ENCODE measurements at places on chromosomes 16 and 17.

- no peak for DNase-seq
Measured at GRCh38 chr17:15928286-15928785, 16.6 kb upstream of the ADORA2B start.

GRCh38 chr16:57167953-57168352, 17.9 kb downstream of the PSME3IP1 start:
- DNase-seq = no peak

DNA sequence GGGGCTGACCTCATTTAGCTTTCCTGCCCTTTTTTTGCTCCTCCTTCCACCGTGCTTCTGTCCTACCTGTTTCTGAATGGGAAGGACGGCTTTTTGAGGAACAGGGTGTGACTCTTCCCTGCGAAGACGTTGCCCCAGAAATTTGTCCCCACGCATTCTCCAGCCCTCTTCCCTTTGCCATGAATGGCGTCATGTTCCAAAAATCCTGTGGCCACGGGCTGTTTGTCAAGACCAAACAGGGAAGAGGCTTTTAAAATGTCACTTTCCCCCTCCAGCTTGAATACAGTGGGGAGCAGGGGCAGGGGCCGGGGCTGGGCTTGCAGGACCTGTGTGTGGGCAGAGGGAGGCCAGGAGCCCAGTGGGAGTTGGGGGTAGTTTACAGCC, 13.9 kb downstream of the MPRIP start:
- no peak for DNase-seq

- DNase-seq = no peak
Measured at GRCh38 chr16:50737420-50737959, 4.4 kb upstream of the CYLD start.

DNA sequence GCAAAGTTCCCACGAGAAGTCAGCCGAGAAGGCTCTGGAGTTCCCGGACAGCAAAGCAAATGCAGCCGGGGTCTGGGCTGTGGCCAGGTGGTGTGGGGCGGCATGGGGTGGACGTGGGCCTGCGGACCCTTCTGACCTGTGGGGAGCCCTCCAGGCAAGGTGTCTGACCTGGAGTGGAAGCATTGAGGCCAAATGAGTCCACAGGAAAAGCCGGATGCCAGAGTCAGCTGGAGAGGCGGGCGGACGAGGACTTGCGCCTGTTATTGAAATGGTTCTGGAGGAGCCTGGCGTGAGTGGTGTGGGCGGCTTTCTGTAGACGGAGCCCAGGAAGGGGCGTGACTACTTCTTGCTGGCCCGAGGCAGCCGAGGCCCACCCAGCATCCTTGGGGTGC, 50.5 kb upstream of the ZNF750 start:
- DNase-seq = no peak

DNA sequence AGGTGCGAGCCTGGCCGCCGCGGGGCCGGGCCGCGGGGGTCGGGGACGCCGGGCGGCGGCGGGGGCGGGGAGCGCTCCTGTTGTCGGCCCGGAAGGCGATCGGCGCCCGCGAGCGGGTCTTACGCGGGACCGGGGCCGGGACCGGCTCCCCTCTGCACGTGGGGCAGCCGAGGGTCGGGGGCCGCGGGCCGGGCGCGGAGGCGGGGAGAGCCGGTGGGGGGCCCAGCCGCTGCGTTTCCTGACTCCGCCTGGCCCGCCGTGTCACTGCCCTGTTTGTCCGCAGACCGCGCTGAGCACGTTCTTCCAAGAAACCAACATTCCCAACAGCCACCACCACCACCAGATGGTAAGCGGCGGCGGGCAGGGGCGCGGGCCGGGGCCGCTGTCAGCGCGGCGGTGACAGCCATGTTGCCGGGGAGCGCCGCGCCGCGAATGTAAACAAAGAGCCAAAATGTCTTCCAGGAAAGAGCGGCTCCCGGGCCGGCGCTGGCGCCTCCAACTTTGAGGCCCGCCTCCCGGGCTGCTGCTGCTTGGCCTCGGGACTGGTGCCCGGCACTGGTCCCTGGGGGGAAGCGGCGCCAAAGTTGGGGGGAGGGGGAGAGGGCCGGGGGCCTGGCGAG, 586 bp downstream of the UBALD2 start:
- no peak for DNase-seq

DNA sequence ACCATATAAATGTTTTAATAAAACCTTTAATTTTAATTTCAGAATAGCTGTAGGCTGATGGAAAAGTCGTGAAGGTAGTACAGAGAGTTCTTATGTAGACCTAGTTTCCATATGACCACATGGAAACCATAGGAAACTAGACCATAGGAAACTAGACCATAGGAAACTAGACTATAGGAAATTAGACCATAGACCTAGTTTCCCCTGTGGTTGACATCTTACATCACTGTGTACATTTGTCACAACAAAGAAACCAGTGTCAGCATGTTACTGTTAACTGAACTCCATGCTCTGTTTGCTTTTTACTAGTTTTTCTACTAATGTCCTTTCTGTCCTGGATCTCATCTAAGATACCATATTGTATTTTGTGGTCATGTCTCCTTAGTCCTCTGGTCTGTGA, 14.6 kb downstream of the NUDT7 start:
- DNase-seq = no peak

DNA sequence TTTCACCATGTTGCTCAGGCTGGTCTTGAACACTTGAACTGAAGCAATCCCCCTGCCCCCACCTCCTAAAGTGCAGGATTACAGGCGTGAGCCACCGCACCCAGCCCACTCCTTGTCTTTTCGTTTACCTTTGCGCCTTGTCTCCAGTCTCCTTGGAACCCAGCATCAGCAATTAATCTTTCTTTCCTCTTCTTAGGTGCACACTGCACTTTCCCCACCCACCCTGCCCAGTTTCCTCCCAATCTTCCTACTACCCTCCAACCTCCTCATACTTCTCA, 1.5 kb upstream of the CLDN7 start:
- DNase-seq = no peak

DNA sequence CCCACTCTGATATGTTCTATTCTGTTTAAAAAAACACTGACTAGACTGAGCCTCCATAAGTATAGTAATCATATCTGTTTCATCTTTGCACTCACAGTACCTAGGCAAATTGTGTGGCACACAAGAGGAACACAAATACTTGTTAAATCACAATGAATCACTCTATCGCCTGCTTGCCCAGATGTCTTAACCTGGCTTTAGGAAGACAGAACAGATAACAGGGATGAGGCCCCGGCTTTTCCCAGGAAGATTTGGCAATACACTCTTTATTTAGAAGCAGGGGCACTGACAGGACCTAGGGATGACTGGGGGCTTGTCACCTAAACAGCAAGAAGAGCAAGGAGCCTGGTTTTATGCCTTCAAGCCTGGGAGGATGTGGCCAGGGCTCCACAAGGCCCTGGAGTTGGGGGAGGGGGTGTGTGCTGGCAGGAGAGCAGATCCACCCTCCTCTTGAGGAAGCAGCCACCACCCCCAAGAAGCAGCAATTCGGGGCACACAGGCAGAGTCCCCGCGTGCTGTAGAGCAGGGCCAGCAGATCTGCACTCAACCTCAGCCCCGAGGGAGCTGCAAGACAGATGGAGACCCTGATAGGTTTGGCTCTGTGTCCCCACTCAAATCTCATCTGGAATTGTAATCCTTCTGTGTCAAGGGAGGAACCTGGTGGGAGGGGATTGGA, 41.0 kb upstream of the KSR1 start:
- no peak for DNase-seq

GRCh38 chr17:2798678-2799077, 2.4 kb downstream of the RAP1GAP2 start:
- DNase-seq = no peak

GRCh38 chr16:85062845-85063244, 35.2 kb downstream of the KIAA0513 start:
- no peak for DNase-seq

DNA sequence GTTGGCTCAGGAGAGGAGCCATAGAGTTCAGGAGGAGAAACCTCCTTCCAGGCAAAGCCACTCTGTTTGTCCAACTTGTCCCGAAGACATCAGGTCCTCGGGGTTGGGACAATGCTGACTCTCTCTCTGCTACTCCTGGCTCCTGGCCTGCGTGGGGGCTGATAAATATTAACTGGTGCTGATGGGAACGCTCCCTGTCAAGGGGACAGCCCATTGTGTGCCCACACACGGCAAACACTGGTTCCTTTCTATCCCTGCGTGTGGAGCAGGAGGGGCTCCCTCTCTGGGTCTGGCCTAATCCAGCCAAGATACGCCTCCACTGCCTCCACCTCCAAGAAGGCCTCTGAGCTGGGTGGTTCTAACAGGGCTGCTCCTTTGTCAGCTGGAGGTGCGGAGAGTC, 4.4 kb downstream of the KIF19 start:
- no peak for DNase-seq

DNA sequence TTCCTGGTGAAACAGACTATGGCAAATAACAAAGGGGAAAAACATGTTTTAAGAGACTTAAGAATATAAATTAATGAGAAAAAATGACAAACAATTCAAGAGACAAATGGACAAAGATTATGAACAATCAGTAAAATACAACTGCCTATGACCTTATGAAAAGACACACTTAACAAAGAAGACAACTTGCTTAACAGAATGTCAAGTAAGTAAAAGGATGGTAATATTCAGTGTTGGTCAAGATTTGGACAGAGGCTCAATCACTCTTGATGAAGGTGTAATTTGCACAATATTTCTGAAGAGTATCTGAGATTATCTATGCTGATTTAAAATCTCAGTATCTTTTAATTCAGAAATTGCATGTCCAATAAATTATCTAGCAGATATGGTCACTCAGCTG, 34.4 kb downstream of the CREBBP start:
- no peak for DNase-seq

DNA sequence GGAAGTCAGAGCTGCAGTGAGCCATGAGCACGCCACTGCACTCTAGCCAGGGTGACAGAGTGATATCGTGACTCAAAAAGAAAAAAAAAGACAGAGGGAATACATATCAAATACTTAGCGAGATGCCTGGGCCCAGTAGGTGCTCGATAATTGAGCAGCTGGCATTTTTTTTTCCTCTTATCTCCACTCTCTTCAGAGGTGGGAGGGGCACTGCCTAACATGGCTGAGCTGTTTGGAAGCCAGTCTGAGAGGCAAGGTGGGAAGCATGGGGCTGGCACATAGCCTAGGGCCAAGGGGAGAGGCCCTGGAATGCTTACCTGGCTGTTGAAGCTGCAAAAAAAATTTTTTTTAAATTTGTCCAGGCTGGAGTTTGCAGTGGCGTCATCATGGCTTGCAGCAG, 38.4 kb downstream of the HIC1 start:
- DNase-seq = no peak

DNA sequence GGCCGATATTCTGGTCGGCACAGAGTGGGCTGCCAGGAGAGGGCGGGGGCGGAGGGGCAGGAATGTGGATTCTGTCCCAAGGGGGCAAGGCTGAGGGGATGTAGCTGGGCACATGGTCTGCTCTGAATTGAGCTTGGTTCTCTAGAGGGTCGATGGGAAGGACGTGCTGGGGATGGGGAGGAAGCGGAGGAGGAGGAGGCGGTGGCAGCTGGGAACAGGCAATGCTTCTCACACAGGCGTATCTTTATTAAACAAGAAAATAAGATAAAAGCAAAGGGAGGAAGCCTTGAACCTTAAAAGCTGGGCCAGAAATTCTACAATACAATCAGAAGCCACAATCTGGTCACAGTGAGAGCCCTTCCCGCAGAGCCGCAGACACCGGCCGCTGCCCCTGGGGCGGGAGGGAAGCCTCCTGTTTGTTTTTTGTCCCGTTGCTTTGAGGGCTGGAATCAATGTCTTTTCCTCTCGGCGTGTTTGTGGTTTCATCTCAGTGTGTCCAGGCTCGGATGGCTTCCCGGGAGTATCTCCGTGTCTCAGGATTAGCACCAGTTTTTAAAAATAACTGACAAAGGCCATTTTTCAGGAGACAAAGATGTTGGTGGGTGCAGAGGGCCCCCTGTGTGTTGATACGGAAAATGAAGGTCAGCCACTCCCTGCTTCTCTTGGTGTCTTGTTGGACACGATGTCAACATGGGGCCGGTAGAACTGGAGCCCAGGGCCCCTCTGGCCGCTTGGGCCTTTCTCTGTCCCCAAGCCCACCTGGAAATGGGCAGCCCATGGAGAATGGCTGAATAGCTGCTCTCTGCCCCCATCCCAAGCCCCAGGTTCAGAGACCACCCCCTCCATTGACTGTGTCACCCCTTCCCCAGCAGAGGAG, 12.3 kb upstream of the SLC7A5 start:
- no peak for DNase-seq

DNA sequence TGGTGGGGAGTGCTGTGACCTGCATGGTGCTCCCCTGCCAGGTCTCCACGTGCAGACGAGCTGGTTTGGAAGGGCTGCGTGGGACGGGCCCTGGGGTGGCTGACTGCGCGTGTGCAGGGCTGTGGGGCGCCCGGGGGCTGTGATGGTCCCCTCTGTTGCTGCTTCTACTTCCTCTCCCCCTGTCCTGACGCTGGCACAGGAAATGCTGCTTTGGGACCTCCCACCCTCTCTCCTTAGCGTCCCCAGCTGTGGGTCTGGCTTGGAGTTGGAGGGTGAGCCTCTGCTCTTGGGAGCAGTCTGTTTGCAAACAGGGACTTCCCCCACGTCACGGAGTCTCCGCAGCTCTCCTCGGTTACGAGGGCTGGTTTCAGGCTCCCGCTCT, 35.2 kb downstream of the TSC2 start:
- no peak for DNase-seq

DNA sequence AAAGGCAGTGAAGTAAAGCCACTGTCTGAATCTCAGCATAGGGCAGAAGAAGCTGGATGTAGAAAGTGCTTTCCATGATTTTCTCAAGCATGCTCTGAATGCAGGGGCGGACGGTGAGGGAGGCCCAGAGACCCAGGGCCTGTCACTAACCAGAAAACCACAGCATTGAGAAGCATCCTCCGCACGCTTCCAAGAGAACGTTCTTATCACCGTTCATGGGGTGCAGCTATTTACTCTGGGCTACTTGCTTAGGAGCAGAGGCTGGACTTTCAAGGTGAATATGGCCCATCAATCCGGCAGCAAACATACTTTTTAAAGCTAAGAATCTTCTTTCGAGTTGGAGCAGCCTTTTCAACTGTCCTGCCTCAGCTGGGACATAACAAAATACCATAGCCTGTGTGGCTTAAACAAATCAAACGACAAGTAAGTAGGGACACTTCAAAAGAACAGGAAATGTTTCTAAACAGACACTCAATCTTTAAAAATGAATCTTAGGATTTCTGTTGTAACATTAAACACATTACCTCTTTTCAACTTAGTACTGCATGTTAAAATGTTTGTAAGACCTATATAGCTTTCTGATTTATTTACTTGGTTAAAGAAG, 46.5 kb upstream of the CDRT4 start:
- no peak for DNase-seq

DNA sequence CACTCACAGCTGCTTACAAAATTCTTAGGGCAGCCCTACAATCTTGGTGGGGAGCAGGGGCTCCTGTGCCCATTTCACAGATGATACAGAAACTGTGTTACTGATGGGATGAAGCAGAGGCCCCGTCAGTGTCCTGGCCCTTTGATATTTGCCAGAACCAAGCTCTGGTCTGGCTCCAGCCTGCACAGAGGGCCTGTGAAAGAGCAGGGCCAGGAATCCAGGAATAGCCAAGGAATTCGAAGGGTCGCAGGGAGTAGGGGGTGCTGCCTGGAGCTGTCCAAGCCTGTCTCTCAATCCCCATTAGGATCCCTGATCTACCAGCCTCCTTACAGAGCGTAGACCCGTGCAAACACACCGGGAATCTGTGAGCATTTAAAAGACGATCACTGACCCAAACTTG, 86.3 kb upstream of the RCVRN start:
- DNase-seq = no peak

GRCh38 chr16:70611224-70611598, 35.1 kb upstream of the IL34 start:
- DNase-seq = no peak

- DNase-seq = no peak
Measured at GRCh38 chr16:67538666-67539101, 10.1 kb downstream of the RIPOR1 start.

Data from activated CD8-positive, alpha-beta memory T cell treated with anti-CD3 and anti-CD28 coated beads for 4 hours (primary cell).